ENCODE measurements at places on chromosomes 13 and 19.

GRCh38 chr13:59492030-59492636, 671.6 kb downstream of the DIAPH3 start:
- no peak for DNase-seq

DNA sequence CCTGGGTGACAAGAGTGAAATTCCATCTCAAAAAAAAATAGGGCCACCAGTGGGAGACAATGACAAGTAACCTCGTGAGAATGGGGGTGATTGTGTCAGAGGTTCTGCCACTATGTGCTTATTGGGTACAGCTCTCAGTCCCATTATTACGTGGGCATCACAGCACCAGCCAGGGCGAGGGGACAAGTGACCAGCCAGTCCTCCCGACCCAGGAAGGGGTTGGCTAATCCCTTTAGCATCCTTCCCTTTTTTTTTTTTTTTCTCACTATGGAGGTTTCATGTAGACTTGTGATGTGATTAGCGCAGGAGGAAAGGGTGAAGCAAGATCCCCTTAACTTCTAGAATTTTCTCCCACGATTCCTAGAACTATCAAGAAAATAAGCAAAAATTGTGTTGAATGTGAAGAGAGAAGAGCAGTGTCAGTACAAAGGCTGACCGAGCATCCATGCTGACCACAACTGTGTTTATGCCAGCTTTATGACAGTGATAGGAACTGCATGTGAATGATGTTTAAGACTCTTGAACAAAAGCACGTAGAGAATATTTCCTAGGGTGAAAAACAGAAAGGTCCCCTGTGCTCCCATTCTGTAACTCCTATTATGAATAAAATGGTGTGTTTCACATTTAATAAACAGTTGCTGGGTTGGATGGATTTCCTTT, 50.0 kb downstream of the ALOX5AP start:
- no peak for DNase-seq

GRCh38 chr19:13256918-13257317, 106.7 kb downstream of the IER2 start:
- DNase-seq: no peak

DNA sequence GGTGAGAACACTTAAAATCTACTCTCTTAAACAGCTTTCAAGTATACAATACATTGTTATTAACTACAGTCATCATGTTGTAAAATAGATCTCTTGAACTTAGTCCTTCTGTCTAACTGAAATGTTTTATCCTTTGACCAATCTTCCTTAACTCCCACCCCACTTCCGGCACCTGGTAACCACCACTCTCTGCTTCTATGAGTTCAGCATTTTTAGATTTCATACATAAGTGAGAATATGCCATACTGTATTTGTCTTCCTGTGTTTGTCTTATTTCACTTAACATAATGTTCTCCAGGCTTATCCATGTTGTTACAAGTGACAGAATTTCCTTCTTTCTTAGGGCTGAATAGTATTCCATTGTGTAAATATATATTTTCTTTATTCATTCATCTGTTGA, 144.1 kb upstream of the TRPC4 start:
- no peak for DNase-seq

GRCh38 chr13:77388944-77389624, 62.2 kb upstream of the MYCBP2 start:
- no peak for DNase-seq

GRCh38 chr13:95222733-95223018, 78.6 kb downstream of the ABCC4 start:
- no peak for DNase-seq

GRCh38 chr19:11479898-11480714, 740 bp downstream of the ELAVL3 start:
- DNase-seq: no peak

All from NCI-H226 (cell line).